ENCODE measurements at places on chromosomes 12 and 14. TPM values are rescaled to one million over a fixed set of nuclear protein-coding genes. Genes with fewer than 3 reads are reported as not detected.

The GAS2L3 gene
- 23.7 TPM for total RNA-seq

The PTCSC3 gene
- total RNA-seq, result not detected

The HOXC12 gene
- not detected for total RNA-seq

The KRT75 gene
- not detected for total RNA-seq

The C14orf132 gene
- 0.87 TPM for total RNA-seq

The LYSET gene
- 8.7 TPM for total RNA-seq

The PLEK2 gene
- total RNA-seq, result 126 TPM

The USP30 gene
- 6.9 TPM for total RNA-seq

The LRRIQ1 gene
- total RNA-seq, result 0.87 TPM

The OASL gene
- 4.0 TPM for total RNA-seq

The SIX6 gene
- total RNA-seq, result not detected

The CCDC88C gene
- total RNA-seq, result 13.4 TPM

The ZFP36L1 gene
- 462 TPM for total RNA-seq

The IAPP gene
- total RNA-seq, result not detected

The SLC17A8 gene
- total RNA-seq, result 0.30 TPM

The LRRK2 gene
- 5.6 TPM for total RNA-seq

The ACSM4 gene
- not detected for total RNA-seq

The DLK1 gene
- not detected for total RNA-seq
